ENCODE measurements at places on chromosomes 5 and 9.

- no peaks in the 10 kb centered on the region for H3K36me3 ChIP-seq
- DNase-seq: no peak
- H3K27me3 ChIP-seq: no peaks in the 10 kb centered on the region
- H3K4me1 ChIP-seq: no peaks in the 10 kb centered on the region
- no peak overlapping the region for H3K4me3 ChIP-seq
Measured at GRCh38 chr9:80561526-80561925, 989.8 kb downstream of the TLE4 start.

DNA sequence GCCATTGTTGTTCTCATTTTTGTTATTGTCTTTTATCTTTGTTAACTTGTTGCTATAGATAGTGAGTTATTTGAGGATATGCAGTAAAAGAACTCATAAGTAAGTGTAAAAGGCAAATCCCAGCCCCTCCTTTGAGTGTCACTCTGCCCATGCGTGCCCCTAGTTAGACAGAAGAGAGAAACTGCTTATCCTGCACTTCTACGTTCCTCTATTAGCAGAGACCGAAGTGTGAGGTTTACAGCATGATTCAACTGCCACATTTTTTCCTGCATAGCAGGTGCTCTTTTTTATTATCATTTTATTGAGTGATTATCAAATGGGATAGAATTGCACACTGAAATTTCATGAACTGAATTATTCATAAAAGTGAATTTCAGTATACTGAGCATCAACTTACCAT lies 12.0 kb upstream of the DNAH5 start:
- H3K4me1 ChIP-seq: no peaks in the 10 kb centered on the region
- no peaks in the 10 kb centered on the region for H3K27me3 ChIP-seq
- H3K36me3 ChIP-seq: no peaks in the 10 kb centered on the region
- H3K27ac ChIP-seq: no peak overlapping the region
- no peak for DNase-seq

- H3K36me3 ChIP-seq: no peaks in the 10 kb centered on the region
- no peak overlapping the region for H3K27ac ChIP-seq
- no peaks in the 10 kb centered on the region for H3K4me1 ChIP-seq
- no peak overlapping the region for H3K4me3 ChIP-seq
Measured at GRCh38 chr5:67334373-67334772, 137.8 kb upstream of the CD180 start.

DNA sequence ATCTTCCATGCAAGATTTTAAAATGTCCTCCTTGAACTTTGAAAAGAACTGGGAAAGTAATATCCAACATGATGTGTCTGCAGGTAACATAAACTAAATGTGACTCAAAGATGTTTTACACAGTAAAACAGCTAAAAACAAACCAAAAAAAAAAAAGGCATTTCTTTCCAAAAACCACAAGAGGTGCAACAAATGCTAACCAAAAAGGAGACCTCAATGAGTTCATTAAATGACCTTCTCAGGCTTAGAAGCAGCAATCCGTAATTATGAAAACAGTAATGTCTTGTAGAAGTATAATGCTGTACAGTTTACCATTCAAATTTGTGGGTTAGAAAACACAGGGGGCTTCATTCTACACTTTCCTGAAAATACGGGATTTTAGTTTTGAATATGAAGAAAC lies 2.5 kb downstream of the RNF145 start:
- H3K4me3 ChIP-seq: no peak overlapping the region
- H3K27ac ChIP-seq: peak overlapping the region; percentile 96
- no peak for DNase-seq

DNA sequence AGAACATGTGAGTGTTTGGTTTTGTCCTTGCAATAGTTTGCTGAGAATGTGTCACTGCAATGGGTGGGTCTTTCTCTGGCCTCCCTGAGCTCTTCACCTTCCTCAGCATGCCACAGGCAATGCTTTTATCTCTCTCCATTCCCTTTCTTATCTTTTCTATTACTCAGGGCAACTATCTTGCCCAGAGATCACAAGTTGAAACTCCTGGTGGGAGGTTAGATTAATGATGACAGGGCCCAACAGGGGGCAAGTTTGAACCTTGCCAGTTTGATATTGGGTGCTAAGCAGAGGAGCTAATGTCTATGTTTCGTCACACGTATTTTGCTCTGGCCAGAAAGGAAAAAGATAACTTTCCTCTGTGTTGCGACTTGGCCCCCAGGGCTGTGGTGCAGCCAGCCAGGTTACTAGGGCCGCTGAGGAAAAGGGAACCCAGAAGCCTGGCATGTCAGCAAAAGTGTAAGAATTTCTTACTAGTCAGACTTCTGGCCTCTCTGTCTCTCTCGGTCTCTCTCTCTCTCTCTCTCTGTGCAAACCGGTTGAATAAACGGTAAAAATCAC lies 299.3 kb upstream of the POU5F2 start:
- H3K27ac ChIP-seq: no peak overlapping the region
- no peaks in the 10 kb centered on the region for H3K27me3 ChIP-seq
- no peak overlapping the region for H3K4me3 ChIP-seq
- no peak for DNase-seq

- H3K36me3 ChIP-seq: no peaks in the 10 kb centered on the region
- DNase-seq: no peak
- H3K27me3 ChIP-seq: no peaks in the 10 kb centered on the region
- H3K4me3 ChIP-seq: no peak overlapping the region
- H3K27ac ChIP-seq: no peak overlapping the region
- no peaks in the 10 kb centered on the region for H3K4me1 ChIP-seq
Measured at GRCh38 chr5:153043886-153044285, 446.6 kb upstream of the GRIA1 start.

GRCh38 chr9:134258332-134258731 lies 67.9 kb upstream of the RXRA start:
- H3K4me1 ChIP-seq: no peaks in the 10 kb centered on the region
- no peaks in the 10 kb centered on the region for H3K27me3 ChIP-seq
- no peak overlapping the region for H3K4me3 ChIP-seq
- DNase-seq: no peak
- H3K27ac ChIP-seq: no peak overlapping the region
- no peaks in the 10 kb centered on the region for H3K36me3 ChIP-seq

- no peak for DNase-seq
- H3K27ac ChIP-seq: peak overlapping the region; percentile 30
- H3K36me3 ChIP-seq: no peaks in the 10 kb centered on the region
- H3K4me1 ChIP-seq: peaks cover 10% of the 10 kb centered on the region
Measured at GRCh38 chr5:139458580-139459407, 3.7 kb downstream of the ECSCR start.

DNA sequence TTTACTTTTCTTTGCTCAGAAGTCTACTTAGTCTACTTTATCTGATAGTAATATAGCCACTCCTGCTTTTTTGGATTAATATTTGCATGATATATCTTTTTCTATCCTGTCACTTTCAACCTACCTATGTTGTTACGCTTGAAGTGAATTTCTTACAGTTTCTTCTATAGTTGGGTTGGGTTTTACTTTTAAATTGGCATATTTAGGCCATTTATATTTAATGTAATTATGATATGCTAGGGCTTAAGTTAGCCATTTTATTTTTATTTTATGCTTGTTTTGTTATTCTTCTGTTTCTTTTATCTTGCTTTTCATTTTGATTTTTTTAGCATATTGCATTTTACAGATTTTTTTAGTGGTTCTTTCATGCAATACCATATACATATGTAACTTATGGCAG lies 164.7 kb downstream of the AOPEP start:
- H3K4me1 ChIP-seq: peaks cover 27% of the 10 kb centered on the region
- no peak overlapping the region for H3K4me3 ChIP-seq
- H3K36me3 ChIP-seq: no peaks in the 10 kb centered on the region
- H3K27me3 ChIP-seq: no peaks in the 10 kb centered on the region

GRCh38 chr5:172285226-172286143 lies 1.9 kb upstream of the UBTD2 start:
- no peaks in the 10 kb centered on the region for H3K27me3 ChIP-seq
- peak overlapping the region; percentile 77 for H3K4me3 ChIP-seq
- no peak for DNase-seq

DNA sequence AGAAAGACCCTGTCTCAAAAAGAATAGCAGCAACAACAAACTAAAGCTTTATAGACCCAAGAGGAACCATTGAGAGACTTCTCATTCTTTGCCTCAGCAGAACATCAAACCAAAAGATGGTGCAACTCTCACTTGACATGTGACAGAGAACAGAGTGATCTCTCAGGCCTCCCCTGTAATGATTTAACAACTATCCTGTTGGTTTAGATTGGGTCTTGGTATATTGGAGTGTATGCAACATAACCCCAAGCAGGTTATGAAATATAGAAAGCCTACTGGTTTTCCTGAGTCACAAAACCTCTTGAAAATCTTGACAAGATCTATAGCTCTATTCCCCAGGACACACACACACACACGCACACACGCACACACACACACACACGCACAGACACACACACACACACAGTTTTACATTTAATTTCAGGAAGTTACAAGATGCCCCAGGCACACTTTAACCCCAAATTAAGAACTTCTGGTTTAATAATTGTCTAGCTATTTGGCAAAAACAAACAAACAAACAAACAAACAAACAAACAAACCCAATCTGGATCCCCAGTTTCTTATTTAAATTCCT lies 6.5 kb upstream of the FGF1 start:
- H3K27ac ChIP-seq: no peak overlapping the region
- no peak overlapping the region for H3K4me3 ChIP-seq

- H3K4me1 ChIP-seq: no peaks in the 10 kb centered on the region
- H3K27me3 ChIP-seq: no peaks in the 10 kb centered on the region
- no peaks in the 10 kb centered on the region for H3K36me3 ChIP-seq
- DNase-seq: no peak
- H3K4me3 ChIP-seq: no peak overlapping the region
Measured at GRCh38 chr9:99335280-99335679, 113.2 kb downstream of the SEC61B start.

DNA sequence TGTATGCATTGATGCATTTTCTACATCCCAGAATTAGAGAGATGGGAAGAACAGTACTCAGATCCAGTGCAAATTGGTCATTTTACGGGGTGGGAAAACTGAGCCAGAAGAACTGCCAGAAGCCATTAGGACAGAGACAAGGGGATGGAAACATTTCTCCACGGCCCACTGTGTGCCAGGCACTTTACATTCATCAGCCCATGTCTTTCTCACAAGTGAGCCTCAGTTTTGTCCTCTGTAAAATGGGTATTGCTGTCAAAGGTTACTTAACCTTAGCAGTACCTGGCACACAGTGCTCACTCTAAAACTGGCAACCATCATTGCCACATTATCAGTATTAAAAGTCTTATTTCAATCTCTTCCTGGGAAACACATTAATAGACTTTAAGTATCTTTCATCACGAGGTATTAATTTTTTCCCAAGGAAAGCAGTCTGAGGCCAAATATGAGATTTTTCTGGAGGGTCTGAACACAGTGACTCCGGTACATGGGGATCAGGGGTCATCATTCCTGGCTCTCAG lies 5.2 kb downstream of the DUSP1 start:
- H3K36me3 ChIP-seq: peaks cover 33% of the 10 kb centered on the region
- H3K4me1 ChIP-seq: peaks cover 39% of the 10 kb centered on the region
- no peaks in the 10 kb centered on the region for H3K27me3 ChIP-seq
- H3K4me3 ChIP-seq: peak overlapping the region; percentile 99
- no peak for DNase-seq

GRCh38 chr9:80690349-80690939 lies 998.9 kb downstream of the TLE1 start:
- no peak for DNase-seq
- H3K36me3 ChIP-seq: no peaks in the 10 kb centered on the region
- H3K27ac ChIP-seq: no peak overlapping the region
- H3K4me1 ChIP-seq: no peaks in the 10 kb centered on the region
- no peaks in the 10 kb centered on the region for H3K27me3 ChIP-seq
